Stimulated activated CD8-positive, alpha-beta memory T cell treated with anti-CD3 and anti-CD28 coated beads, Interleukin-12 subunit alpha, Interleukin-12 subunit beta, amount 100 ng/mL, for 1 hour (primary cell): ENCODE measurements at places on chromosomes 2 and 18.

GRCh38 chr2:143085125-143085784 lies 44.0 kb upstream of the ARHGAP15 start:
- DNase-seq: no peak

- DNase-seq: no peak
Measured at GRCh38 chr2:217802266-217802665, 200.5 kb downstream of the TNS1 start.

DNA sequence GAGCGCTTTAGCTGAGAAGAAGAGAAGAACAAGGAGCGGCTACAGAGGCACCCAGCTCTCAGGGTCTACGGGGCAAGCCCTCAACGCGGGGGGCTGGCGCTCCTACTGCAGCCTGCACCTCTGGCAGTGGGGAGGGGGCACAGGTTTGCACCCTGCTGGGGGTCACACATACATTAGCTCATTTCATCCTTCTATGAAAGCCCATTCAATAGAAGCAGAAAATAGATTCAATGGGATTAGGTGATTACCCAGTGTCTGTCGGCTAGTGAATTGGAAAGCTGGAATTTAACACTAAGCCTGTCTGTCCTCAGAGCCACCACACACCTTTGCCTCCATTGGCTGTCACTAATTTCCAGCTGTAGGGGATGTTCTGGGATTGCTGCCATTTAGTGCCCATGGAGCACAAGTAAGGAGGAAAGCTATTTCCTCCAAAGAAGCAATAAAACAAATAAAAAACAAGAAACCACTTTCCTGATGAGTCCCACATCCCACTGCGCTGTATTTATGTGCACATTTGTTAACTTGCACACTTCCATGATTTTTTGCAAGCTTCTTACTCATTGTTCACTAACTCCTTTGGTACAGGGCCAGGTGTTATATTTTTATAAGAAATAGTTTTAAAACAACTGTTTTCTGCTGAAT lies 319.6 kb upstream of the REV1 start:
- no peak for DNase-seq

DNA sequence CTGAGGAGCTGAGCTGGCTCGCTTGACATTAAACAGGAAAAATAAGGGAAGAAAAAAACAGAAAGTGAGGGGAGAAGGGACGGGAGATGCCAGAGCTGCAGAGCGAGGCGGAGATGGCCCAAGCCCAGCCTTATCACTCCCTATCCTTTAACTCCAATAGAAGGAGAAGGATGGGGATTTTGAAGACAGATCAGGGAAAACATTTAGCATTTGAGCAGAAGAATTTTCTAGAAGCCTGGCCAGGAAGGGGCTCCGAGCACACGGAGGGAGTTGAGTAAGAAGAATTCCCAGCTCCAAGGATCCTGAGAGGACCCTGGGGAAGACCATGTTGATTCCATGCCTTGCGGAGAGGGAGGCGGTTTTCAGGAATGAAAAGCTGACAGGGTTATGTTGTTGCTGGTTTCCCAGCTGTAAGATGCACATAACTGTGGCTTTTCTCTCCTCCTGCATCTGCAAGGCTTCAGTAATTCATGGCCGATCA lies 35.6 kb downstream of the TWIST2 start:
- no peak for DNase-seq

- DNase-seq: no peak
Measured at GRCh38 chr2:120174963-120175581, 48.1 kb downstream of the TMEM185B start.

DNA sequence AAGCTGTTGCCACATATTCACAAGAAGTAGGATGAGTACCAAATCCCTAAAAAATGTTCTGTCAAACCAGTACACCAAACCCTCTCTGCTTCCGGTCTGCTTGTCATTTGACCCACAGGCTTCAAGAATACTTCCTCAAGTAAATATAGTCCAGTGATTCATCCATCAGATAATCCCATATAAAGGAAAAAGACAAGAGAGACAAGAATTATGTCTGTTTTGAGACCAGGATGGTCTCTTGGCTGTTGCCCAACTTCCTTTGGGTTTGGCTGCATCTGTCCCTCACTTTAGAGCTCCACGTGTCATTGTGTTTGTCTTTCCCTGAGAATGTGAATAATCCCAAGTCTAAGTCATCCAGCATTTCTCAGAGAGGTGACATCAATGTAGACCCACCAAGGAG lies 91.5 kb upstream of the NRP2 start:
- no peak for DNase-seq

- DNase-seq: no peak
Measured at GRCh38 chr2:127811397-127812321, 688 bp upstream of the WDR33 start.

DNA sequence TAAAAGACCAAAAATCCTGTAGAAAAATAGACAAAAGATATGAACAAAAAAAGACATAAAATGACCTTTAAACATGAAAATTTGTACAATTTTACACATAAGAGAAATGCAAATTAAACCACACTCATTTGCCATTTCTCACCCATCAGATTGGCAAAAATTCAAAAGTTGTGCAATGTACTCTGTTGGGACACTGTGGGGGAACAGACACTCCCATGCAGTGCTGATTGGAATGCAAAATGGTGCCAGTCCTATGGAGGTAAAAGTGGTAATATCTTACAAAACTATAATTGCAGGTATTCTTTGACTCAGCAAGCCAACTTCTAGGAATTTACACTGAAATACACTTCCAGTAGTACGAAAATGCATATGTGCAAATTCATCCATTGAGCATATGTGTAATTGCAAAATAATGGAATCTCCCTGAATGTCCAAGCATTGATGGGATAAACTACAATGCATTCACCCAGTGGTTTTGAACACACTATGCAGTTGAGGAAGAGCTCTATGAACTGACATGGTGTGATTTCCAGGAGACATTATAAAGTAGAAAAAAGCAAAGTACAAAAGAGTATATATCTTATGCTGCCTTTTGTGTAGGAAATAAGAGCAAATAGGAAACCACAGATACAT lies 201.8 kb upstream of the ZNF521 start:
- no peak for DNase-seq

- no peak for DNase-seq
Measured at GRCh38 chr2:78644854-78645253, 380.6 kb upstream of the REG3G start.

GRCh38 chr2:20184067-20184938 lies 40.6 kb downstream of the SDC1 start:
- DNase-seq: no peak

DNA sequence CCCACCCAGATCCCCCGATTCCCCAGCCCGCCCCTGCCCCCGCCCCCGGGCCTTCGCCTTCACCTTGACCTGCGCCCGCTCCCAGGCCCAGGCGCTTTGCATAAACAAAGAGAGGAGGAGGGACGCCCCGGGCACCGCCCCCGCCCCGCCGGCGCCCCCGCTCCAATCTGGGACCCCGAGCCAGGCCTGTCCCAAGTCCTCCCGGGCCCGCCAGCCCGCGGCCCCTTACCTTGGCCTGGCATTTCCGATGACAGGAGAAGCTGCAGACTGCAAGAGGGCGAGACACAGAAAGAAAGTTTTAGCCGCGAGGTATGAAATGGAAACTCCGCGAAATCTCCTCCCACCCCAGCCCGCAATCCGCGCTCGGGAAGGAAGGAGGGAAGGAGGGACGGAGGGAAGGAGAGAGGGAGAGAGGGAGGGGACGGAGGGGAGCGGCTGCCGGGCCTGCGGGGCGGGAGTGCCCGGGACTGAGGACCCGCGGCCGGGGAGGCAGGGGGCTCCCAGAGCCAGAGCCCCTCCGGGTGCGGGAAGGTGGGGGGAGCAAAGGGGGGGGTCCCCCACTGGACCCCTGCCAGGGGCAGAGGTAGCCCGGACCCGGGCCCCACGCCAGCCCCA lies 24.2 kb downstream of the TNS1 start:
- no peak for DNase-seq

- DNase-seq: no peak
Measured at GRCh38 chr18:35588995-35589394, 7.5 kb downstream of the GALNT1 start.

- no peak for DNase-seq
Measured at GRCh38 chr2:25368660-25369059, 26.9 kb upstream of the DNMT3A start.

- no peak for DNase-seq
Measured at GRCh38 chr18:21362831-21363230, 120.8 kb downstream of the GREB1L start.

DNA sequence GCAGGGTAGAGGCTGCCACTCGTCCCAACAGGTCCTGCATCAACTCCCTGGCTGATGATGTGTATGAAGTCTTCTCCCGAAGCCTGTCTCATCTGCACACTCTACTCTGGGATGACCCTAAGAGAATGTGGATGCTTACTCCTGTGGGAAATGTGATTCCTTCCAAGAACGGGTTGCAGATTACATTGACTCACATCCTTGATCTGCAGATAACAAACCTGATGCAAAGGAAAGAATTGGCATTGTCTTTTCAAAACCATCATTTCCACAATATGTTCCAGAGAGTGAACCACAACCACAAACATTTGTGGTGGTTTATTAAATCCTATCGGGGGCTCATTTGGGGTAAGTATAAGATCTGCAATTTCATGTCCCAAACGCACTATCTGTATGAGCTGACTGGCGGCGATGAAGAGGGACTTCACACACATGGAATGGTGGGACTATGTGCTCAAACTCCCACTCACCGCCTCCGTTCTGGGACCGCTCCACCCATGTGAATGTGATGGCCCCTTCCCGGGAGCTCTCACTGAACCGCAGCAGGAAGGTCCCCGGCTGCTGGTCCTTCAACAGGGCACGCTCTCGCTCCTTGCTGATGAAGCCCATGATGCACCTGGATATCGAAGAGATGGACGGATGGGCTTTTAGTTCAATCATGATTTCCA lies 35.5 kb downstream of the STAT1 start:
- no peak for DNase-seq

GRCh38 chr2:225008179-225008856 lies 34.0 kb downstream of the DOCK10 start:
- DNase-seq: no peak

DNA sequence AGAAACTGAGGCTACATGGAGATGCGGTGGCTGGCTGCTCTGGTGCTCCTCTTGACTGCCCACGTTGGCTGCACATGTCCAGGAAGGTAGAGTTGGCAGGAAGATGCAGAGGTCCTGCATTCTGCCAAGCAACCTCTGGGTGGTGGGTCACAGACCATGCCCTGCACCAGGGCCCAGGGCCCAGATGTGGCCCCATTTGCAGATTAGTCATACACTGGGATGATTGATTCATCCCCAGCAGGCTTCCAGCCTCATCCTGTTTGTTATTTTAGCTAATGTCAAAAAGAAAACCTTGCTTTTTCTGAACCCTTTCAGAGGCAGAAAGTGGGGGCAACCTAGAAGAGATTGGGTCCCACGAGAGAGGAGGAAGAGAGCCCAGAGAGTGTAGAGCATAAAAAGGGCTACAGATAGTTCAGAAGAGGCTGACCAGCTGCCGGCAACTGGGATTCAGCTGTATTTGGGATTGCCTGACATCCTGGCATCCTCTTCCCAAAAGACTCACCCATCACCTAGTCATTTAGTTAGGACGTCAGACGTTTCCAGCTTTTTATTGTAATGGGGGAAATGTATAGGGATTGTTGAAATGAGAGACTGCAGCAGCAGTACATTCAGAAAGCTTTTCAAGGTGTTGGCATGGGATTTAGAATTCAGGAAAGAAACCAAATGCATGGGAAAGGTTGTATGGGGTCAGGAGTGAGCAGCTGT lies 101.9 kb downstream of the CTIF start:
- no peak for DNase-seq

- no peak for DNase-seq
Measured at GRCh38 chr2:136051001-136051724, 65.7 kb upstream of the DARS1 start.

DNA sequence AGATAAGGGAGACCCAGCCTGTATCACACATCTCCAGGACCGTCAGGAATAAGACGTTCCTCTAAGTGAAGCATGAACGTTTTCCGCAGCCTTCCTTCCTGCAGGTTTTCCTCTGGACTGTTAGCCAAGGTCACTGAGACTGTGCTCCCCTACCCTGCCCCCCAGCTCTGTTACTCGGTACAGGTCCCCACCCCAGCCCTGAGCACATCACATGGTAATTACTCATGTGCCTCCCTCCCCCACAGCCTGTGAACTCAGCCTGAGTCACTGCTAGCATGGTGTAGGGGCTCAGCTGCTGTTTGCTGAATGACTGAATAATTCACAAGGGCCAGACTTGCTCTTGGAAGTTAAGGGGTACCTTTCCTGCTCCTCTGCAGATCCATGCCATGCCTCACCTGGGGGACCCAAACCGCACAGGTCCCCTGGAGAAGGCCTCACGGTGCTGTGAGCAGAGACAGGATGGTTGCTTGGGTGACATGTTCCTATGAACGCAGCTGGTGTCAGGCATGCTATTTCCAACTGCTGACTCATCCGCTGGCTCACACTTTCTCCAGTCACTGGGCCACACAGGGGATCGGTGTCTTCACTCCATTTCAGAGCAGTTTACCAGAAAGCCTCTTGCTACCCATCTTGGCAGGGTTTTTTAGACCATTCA lies 88.2 kb downstream of the PLB1 start:
- DNase-seq: peak; percentile 30

GRCh38 chr2:138026111-138027020 lies 62.1 kb downstream of the HNMT start:
- no peak for DNase-seq

- DNase-seq: no peak
Measured at GRCh38 chr2:51986101-51986500, 954.2 kb upstream of the NRXN1 start.

DNA sequence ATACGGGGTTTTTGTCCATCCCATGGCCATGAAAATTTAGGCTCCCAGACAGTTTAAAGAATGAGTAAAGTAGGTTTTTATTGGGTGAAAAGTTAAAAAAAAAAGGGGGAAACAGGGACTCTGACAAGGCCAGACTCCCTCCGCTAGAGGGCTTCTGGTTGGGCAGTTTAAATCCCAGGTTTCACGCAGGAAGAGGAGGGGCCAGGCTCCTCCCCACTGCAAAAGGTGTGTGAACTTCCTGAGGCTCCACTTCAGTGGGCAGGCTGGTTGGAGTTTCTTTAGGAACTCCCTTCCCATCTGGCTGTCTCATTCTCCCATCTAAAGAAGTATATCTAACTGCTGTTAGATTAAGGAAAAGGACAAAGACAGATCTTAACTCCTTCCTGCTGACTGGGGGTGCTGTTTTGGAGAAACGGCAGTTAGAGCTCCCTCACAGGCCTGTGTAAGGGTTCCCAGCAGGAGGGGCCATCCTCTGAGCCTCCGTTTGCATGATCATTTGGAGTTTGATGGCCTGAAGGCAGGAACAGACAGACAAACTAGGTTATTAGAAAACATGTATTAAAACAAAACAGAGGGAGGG lies 1160.7 kb downstream of the CNTNAP5 start:
- DNase-seq: no peak

DNA sequence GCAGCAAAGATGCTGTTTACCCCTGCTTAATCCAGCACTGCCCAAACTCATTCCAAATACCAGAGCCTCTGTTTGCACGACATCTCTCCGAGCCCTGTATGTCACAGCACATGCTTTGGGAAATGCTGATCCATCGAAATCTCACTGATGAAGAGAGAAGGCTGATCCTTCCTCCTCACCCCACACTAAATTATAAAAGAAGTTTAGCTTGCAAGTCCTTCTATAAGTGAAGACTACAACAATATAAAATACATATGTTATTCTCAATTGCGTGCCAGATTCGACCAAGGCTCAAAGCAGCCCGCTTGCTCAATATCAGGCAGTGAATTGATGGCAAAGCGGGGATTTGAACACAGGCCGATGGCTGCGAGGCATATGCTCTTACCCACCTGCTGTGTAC lies 30.7 kb upstream of the SLC35F6 start:
- DNase-seq: no peak

- no peak for DNase-seq
Measured at GRCh38 chr2:140658760-140659692, 1471.8 kb downstream of the LRP1B start.

- DNase-seq: no peak
Measured at GRCh38 chr2:129347486-129348217, 631.8 kb upstream of the RAB6C start.
